ENCODE measurements at places on chromosomes 6 and 20. TPM values are rescaled to one million over a fixed set of nuclear protein-coding genes. Genes with fewer than 3 reads are reported as not detected.

Gene CLPSL1
- total RNA-seq: not detected

- no peak for DNase-seq
These were observed 163.1 kb upstream of the PMEPA1 start for GRCh38 chr20:57872816-57873409.

DNA sequence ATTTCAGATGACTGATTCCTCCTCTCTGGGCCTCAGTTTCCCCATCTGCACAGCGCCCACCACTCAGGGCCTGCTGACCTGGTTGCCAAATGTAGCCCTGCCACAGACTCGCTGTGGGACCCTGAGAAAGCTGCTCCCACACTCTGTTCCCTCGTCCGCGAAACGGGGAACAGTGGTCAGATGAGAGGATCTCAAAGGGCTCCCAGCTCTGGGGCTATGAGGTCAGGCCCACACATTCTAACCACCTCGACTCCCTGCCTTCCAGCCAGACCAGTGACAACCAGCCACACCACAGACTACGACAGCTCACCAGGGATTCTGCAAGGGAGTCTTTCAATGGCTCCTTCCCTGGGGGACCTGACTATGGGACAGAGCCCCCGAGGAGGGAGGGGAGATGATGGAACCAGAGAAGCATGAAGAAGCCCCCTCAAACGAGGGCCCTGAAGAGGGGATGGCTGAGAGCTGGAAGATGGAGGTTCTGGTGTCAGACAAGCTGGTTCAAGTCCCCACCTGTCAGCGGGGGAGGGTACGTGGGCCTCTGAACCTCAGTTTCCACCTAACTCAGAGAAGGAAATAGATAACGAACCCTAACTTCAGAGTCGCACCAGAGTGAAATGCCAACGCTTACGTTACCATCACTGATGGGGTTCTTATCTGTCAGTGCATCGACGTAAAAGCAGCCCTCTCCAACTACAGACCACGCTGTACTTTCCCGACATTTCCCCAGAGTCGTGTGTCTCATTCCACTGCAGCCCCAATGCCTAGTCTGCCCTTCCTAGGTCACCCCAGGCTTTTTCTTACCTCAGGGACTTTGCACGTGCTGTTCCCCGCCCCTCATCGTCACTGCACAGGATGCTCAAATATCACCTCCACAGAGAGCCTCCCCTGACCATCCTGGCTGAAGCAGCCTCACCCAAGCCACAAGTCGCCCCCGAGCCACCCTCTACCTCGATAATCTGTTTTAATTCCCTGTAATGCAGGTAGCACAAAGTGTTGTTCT, 60.5 kb downstream of the PREX1 start:
- no peak for DNase-seq

DNA sequence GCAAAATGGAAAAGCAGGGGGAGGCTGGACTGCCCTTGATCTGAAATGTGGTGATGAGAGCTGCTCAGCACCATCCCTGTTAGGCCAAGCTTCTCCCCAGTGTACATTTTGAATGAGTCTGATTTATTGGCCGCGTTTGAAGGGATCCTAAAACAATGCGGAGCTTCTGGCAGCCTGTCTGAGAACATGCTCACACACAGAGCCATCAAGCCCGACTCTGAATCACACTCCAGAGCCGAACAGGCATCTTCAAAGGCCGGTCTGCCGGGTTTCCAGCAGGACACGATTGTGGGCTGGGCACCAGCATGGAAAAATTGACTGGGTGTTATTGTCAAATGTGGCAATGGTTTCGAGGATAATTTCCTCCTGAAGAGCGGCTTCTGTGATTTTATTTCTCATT, 235.9 kb downstream of the TFAP2C start:
- no peak for DNase-seq

DNA sequence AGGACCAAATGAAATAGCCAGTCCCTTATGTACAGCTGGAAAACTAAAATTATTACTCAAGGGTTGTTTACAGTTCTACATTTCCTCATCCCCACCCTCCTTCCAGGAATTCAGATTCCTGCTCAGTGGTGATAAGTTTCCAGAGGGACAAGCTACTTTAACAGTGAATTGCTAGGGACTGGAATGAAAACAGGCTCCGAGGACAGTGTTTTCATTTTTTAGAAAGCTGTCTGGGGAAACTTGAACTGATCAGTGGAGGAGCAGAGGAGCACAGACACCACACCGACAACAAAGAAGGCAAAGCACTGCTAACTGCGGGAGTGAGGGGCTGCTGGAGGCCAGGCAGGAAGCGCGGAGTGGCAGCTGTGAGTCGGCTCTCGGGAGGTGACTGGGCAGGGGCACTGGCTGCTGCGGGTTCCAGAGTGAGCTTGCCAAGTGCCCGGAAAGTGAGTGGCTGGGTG, 322.2 kb downstream of the ESR1 start:
- DNase-seq: no peak
